Fibroblast of villous mesenchyme (primary cell): ENCODE measurements at places on chromosomes 11 and 22. TPM values are rescaled to one million over a fixed set of nuclear protein-coding genes. Genes with fewer than 3 reads are reported as not detected.

Gene OR5F1
- total RNA-seq: not detected in 2 replicates

- DNase-seq: no peak
These were observed 40.5 kb downstream of the DUSP8 start for GRCh38 chr11:1531449-1532013.

Gene C11orf65
- total RNA-seq: 0.64 and 0.86 TPM in 2 replicates

DNA sequence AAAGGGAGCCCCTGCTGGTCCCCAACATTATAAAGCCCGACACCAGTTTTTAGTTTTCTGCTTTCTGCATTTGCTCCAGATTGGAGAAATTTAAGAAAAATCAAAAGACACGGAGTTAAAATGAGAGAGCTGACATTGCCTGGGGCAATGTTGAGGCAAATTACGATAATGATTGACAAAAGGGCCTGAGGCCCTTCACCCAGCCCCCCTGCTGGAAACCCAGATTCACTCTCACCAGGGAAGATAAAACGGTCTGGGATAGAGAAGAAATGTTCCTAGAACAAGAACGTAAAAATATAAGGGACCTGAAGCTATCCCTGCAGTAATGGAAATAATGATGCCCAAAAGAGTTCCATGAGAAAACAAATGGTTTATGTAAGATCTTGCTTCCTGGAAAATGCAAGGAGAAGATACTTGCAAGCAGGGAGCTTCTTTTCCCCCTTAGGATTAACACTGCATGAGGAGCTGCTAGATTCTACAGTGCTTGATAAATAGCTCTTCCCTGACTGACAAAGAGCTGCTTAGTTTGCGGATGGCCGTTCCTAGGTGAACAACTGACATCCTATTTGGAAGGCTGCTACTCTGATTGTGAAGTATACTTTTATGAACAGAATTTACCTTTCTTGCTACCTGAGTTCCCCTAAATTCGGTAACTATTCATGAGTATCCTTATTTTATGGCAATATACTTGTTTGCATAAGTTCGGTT is 40.6 kb upstream of the GNAZ start:
- no peak for DNase-seq

DNA sequence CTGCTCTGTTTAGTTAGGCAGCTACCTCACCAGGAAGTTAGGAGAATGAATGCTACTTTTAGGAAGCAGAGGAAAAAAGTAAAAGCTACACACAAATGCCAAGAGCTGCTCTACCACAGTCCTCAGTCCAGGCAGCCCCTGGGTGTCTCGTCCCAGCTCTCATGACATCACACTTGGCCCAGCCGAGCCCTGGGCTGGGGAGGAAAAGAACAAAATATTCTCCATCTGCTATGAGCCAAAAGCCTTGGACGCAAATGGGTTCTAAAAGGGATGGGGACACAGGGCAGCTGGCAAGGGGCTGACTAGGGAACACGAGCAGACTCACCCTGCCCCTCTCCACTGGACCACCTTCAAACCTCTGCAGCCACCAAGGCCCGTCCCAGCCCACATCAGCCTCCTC is 26.1 kb downstream of the TMEM184B start:
- no peak for DNase-seq

GRCh38 chr11:23502826-23503225 is 642.6 kb upstream of the CCDC179 start:
- no peak for DNase-seq

- no peak for DNase-seq
These were observed 782.9 kb upstream of the API5 start for GRCh38 chr11:42528911-42529310.

DNA sequence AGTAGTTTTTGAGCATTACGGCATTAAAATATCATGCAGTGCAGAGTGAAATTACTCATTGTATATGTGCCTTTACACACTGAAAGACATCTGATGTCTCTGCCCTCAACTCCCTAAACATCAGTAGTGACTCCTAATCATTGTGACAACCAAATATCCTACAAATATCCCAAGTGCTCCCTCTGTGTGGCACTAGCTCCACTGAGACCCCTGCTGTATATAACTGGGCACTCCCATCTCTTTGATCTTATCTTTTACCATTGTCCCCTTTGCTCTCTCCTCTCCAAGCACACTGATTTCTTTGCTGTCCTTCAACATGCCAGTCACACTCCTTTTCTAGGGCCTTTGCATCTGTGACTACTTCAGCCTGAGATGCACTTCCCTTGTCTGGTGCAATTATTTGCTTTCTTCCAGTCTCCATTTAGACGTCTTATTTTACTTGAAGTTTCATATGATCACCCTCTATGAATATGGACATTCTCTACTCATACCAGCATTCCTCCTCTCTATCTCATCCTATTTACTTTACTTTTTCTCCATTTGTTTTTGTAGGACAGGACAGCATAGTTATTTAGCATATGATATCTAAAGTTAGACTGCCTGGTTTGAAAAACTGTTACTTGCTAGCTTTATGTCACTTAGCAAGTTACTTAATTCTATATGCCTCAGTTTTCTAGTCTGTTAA is 2.4 kb downstream of the SLC5A12 start:
- DNase-seq: no peak

Gene IFTAP
- total RNA-seq: 23.2 and 25.5 TPM in 2 replicates

Gene TNNI2
- not detected in 2 replicates for total RNA-seq

Gene TIMP3
- total RNA-seq: 418 and 924 TPM in 2 replicates

DNA sequence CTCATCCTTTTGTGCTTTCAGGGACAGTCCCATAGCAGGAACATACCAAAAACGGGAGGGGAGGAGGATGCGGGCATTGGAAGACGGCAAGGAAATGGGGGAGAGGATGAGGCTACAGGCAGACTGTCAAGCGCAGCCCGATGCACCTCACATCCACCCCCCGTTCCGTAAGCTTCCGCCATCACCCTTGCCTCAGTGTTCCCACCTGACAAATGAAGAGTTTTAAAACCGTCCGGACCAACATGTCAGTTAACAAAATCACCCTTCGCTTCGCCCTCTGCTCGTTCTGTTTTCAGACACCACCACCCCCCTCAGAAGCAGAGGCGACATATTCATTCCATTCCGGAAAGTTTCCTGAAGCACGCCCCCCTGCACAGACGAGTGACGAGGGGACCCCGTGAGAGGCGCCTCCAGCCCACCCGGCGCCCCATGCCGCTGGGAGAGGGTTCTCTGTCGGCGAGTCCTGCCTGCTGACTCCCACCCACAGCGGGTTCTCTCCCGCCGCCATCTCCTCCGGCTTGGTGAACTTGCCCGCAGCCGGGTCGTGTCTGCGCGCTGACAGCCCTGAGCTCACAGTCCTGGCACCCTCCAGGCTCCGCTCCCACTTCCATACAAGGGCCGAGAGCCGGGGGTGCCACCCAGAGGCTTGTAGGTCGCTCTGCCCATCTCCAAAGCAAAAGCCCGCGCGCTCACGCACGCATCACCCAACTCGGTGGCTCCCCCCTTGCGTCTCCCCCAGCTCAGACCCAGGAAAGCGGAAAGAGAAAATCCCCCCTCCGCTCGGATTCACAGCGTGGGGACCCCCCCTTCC is 1.5 kb downstream of the IGSF9B start:
- DNase-seq: no peak

Gene FOSL1
- total RNA-seq: 18.0 and 41.0 TPM in 2 replicates

- no peak for DNase-seq
These were observed 37.5 kb upstream of the MMP20 start for GRCh38 chr11:102662607-102663006.

DNA sequence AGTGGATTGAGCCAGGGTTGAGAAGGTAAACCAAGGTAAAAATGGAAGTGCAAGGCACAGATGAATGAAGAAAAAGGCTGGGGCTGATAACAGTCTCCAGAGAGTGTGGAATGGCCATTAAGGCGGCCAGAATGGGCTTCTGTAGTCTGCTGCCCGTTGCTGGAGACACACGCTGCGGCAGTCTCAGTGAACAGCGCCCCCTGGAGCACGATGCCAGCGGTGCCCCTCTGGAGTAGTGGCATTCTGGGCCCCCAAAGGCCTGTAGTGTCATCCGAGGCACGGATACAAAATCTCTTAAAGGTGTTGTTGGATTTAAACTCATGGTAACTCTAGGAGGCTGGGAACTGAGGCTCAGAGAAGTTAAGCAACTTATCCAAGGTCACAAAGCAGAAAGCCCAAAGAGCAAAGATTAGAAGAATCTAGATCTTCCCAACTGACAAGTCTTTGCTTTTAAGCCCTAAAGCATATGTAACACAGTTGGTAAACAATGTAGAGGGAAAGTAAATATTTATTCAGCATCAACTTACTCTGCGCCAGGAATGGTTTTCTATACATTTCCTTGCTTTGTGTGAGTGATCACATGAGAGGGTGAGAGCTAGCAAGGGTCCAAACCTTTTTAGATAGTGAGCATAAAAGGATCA is 18.2 kb downstream of the KCNJ1 start:
- DNase-seq: peak; percentile 42

GRCh38 chr22:33850724-33851123 is 69.6 kb downstream of the LARGE1 start:
- DNase-seq: no peak

Gene LDHAL6A
- total RNA-seq: not detected in 2 replicates

Gene WNT11
- under 0.01 TPM in 1 of 2 replicates, not detected in the other for total RNA-seq

DNA sequence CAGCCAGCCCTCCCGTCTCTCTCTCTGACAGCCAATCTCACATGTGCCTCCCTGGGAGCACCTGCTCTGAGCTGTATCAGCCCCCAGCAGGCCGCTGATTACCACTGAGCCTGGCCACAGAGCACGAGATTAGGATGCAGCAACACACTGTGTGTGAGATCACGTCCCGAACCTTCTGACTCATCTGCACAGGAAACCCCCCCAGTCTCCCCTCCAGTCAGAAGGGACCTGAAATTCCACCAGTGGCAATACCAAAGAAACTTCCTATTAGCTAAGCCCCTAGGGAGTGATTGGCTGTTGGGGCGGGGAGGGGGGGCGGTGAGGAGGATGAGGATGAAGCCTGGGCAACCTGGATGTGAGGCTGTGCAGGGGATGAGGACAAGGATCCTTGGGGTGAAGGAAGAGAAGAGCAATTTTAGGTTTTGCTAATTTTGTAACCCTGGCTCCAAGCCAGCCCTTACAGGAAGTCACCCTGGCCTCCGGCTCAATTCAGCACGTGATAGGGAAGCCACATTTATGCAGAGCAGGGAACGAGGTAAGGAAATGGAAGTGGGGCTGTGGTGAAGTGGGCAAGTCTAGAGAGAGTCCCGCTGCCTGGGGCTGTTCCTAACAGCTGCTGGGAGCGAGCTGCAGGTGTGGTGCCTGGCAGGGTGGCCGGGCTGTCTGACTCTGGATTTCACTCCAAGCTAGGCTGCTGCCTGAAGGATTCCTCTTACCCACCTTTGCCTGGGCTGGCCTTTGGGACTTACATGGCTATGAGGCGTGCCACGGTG is 1.9 kb downstream of the SLC43A3 start:
- peak; percentile 89 for DNase-seq

Gene CDC42EP1
- 22.9 and 33.2 TPM in 2 replicates for total RNA-seq

GRCh38 chr11:64881476-64881875 is 3.1 kb upstream of the EHD1 start:
- DNase-seq: no peak

Gene MS4A6E
- not detected in 2 replicates for total RNA-seq

Gene GUCY1A2
- total RNA-seq: 0.43 and 0.64 TPM in 2 replicates

DNA sequence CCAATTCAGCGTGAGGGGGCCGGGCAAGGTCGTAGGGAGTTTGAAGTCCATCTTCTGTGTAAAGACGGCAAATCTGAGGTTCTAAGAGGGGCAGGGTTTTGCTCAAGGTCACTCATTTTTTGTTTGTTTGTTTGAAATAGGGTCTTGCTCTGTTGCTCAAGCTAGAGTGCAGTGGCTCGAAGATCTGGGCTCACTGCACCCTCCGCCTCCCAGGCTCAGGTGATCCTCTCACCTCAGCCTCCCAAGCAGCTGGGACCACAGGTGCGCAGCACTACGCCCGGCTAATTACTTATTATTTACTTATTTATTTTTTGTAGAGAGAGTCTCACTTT is 355 bp upstream of the AP1B1 start:
- DNase-seq: no peak

Gene STK33
- total RNA-seq: 2.9 and 5.6 TPM in 2 replicates

DNA sequence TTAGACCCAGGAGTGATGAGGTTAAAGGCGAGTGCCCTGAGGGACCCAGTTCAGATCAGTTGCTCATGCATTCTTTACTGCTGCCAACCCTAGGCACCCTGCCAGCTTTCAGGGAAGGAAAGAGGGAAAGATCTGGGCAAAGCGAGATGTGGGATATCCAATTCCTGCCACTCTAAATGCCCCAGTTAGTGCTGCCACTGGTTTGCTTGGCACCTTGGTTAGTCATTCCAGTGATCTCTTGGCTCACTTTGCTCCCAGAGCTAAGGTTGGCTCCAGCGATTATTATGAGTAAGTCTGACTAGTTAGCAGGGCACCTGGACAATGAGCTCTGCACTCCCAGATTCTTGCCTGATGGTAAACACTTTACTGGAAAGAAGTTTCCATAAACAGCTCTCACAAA is 85.0 kb downstream of the INSC start:
- peak; percentile 39 for DNase-seq

GRCh38 chr11:119052163-119052814 is 4.7 kb downstream of the HYOU1 start:
- DNase-seq: no peak

GRCh38 chr11:70661761-70662501 is 263.6 kb downstream of the CTTN start:
- no peak for DNase-seq

- no peak for DNase-seq
These were observed 5.4 kb downstream of the KBTBD4 start for GRCh38 chr11:47573321-47573720.

DNA sequence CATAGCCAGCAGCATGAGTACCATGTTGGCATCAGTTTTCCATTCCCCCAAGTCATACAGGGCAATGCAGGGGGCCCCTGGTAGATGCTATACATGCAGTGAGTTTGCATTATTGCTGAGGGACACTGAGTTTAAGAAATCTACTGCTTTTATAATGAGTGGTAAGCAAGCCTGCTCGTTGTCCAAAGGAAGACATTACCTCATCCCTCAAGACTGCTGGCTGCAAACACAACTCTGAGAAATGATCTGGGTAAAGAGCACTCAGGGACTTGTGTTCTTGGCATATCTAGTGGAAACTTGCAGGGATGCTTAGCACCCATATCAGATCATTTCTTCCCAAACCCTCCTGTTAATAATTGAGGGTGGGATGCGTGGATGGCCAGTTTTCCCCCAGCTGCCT is 77.9 kb downstream of the CWC15 start:
- DNase-seq: peak; percentile 52

DNA sequence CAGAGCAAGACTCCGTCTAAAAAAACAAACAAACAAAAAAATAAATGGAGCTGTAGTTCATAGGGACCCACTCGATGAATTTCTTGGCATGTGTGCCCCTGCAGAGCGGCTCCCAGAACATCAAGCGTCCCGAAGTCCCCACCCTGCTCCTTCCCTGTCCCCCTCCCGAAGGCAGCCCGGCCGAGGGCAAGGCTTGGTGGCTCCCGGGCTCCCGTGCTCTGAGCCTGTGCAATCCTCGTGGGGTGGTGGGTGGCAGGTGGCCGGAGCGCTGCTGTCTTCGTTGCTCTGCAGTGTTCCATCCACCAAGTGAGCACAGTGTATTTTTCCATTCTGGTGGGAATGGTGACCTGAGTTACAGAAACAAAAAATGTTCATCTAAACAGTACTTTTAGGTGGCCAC is 33.5 kb upstream of the GAL start:
- no peak for DNase-seq

Gene CNTN5
- under 0.01 and 0.32 TPM in 2 replicates for total RNA-seq

GRCh38 chr11:114821621-114822412 is 143.5 kb downstream of the NXPE2 start:
- DNase-seq: no peak
